ENCODE measurements at places on chromosomes 4 and X. TPM values are rescaled to one million over a fixed set of nuclear protein-coding genes. Genes with fewer than 3 reads are reported as not detected.

GRCh38 chrX:49041744-49042580 is 1.2 kb downstream of the TFE3 start:
- DNase-seq = no peak

Gene SPIN2A
- total RNA-seq = 0.53 TPM

DNA sequence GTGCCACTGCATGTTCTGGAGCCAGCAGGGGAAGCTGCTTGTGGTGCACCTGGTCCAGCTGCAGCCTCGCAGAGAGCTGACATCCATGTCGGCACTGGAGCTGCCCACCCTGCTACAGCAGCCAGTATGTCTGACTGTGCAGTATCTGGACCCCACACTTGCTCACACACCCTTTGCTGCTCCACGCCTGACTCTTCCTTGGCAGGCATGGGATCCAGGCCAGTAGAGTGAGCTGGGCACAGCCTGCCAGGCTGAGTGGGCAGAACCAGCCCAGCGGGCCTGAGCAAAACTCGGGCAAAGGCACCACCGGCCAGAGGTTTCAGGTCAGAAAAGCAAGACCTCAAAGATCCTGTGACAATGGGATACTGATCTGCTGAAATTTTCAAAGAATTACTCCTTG is 690.1 kb downstream of the STPG2 start:
- no peak for DNase-seq

DNA sequence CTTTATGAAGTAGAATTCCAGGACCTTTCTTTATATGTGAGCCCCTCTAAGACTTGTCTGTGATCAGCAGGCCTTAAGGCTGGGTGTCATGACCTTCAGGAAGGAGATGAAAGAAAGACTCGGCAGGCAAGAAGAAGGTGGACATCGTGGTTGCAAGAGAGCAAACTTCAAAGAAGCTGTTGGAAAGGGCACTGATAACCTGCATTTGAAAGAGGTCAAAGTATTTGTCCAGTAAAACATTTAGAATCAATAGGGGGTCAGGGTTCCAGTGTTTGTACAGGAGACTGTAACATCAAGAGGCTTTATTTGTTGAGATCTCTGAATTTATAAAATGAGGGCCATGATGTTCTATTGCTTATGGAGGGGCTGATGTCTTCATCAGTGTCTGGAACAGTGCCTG is 44.2 kb downstream of the COMMD8 start:
- no peak for DNase-seq

Gene RAB41
- total RNA-seq = not detected

DNA sequence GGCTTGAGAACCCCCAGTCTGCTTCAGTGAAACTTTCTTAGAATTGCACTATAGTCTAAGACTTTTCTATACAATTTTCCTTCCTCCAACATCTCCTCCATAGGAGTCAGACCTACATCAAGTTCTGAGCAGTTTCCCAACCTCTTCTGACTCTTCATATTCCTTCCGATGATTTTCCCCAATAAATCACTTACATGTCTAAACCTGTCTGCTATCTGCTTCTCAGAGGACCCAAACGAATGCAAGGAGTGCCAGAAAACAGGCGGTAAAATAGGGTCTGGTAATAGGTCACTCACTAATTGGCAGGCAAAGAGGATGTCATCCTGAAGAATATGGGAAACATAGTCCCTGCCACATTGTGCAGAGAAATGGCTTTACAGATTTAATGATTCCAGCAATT is 153.9 kb downstream of the PCDH18 start:
- no peak for DNase-seq

Gene CDS1
- 43.4 TPM for total RNA-seq
